Activated CD8-positive, alpha-beta memory T cell treated with anti-CD3 and anti-CD28 coated beads for 4 hours (primary cell): ENCODE measurements at places on chromosomes 2 and 18.

- DNase-seq = no peak
Measured at GRCh38 chr2:152376385-152376784, 41.4 kb downstream of the FMNL2 start.

- DNase-seq = no peak
Measured at GRCh38 chr18:52219102-52219501, 120.9 kb upstream of the DCC start.

- no peak for DNase-seq
Measured at GRCh38 chr2:23603156-23603555, 218.2 kb downstream of the KLHL29 start.

GRCh38 chr2:157837851-157838441, 38.2 kb downstream of the ACVR1 start:
- DNase-seq = no peak

DNA sequence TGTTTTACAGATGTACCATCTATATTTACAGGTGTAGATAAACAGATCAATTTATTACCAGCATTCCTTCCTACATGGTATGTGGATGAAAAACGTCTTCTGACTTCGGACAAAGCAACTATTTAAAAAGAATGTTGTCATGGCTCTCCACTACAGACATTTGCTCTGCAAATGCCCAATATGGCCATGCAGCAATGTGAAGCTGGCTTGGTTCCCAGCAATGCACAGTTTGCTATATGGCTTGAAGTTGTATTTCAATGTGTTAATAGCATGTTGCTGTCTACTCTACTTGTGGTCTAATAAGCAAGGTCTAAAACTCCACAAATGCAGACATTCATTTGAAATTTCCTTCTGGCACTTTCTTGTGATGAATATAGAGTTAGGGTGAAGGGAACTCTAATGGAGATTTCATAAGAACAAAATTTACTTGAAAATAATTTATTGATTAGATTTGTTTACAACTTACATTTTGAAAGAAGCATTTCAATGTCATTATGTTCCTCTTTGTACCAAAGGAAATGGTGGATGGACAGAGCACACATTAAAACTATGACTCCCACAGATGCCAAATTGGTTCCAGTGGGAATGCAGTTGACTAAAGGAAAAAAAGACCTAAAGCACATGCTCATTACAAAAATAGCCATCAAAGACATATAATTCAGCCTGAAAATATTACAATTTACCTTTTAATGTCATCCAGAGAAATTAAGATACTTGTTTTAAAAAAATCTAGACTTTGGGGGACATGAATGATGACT, 234.0 kb downstream of the DYM start:
- DNase-seq = no peak

DNA sequence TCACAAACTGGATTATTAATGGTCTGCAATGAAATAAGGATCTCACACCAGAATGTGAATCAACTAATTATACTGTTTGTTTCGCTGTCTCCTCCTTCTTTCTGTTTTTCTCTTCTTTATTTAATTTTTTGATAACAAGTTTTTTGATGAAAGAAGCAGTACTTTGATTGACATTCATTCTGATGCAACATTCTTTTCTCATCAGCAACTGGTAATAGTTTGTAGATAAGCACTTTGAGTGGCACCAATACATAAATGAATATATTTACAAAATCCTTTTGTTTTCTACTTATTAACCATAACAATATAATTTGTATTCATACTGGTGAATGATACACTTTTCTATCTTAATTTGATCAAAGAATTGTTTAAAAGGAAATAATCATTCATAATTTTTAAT, 115.3 kb upstream of the FAM117B start:
- no peak for DNase-seq

DNA sequence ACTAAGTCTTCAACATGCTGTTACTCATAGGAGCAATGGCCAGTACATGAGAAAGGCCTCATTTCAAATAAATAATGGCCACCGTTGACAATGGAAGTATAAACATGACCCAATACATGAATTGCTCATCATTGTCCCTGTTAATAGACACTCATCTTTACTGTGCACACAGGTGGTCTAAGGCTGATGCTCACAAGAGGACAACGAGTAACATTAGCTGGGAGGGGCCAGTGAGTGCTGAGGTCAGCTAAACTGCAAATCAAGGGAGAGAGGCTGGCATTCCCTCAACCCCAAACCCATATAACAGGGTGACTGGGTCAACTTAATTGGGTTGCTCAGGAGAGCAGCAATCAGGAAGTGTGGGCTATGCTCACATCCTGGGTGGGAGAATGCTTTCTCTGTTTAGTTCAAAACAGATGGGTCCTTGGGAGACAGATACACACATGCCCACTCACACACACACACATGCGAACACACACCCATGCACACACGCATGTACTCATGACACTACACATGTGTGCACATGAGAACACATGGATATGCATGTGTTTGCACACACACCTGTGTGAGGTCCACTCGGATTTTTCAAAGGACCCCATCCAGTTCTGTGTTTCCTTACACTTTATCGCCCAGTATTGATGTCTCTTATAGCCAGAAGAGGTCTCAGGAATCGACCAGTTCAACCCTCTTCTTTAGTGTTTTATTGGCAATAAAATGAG, 172.0 kb downstream of the INHBB start:
- no peak for DNase-seq

- no peak for DNase-seq
Measured at GRCh38 chr2:183081911-183082310, 3.4 kb downstream of the DUSP19 start.

GRCh38 chr2:238811759-238812158, 36.1 kb upstream of the TWIST2 start:
- no peak for DNase-seq

- DNase-seq = no peak
Measured at GRCh38 chr2:71072492-71072891, 4.0 kb downstream of the NAGK start.

DNA sequence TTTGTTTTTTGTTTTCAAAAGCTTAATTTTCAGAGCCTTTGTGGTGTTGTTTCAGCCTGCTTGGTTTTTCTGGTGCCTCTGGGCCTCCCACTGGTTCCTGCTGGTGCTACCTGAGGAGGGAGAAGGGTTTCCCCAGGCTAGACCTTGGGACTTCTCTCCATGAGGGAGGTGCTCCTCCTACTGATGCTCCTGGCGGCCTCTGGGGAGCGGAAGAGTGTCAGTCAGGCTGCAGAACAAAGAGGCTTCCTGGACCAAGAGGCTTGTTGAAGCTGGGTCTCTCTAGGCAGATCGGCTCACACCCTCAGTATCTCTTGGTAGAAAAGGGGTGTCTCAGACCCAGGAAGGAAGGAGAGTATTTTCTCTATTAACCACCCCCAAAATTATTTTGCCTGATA, 32.2 kb downstream of the RFX8 start:
- DNase-seq = no peak

DNA sequence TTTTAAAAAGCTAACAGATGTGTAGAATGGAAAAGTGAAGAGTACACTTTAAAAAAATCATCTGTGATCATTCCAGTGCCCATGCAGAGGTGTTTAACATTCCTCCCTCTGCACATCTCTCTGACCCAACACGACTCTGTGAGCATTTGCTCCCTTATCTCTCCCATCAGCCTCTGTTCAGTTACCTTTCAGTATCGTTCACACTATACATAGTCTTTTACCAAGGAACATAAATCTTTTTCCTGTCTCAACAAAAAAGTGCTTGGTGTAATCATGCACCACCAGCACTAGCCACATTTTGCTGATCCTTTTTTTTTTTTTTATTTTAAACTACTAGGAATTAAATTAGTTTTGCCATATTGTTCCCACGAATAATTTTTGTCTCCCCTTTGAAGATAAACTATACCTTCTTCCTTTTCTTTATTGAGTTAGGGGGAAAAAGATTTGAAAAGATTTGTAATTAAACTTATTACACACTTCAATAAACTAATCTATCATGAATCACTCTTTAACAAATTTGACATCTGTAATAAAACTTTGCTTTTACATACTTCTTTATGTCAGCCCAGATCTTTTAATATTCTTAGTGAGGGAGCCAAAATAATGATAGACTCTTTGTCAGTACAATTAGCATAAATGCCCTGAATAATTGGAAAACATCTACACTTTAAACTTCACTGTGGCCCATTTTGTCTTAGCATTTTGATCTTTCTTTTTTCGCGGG, 489.8 kb upstream of the FANCL start:
- no peak for DNase-seq

DNA sequence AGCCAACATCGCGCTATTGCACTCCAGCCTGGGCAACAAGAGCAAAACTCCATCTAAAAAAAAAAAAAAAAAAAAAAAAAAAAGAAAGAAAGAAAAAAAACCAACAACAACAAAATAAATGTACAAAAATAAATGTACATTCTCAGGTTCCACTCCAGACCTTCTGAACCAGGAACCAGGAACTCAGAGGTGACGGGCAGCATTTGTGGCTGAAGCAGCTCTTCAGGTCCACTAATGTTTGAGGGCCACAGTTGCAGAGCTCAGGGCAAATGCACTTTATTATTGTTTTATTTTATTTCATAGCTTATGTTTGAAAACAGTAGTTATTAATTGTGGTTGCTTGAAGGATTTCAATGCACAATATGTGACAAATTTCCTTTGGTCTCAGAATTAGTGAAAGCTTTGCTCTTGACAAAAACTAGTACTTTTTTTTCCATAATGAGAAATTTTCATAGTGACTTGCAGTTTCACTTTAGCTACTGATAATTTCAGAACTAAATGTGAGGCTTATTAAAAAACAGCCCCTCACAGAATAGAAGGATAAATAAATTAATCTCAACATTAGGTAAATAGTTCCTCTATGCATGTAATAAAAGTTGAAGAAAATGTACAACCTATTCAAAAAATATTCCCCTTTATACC, 378.4 kb upstream of the SPHKAP start:
- no peak for DNase-seq

GRCh38 chr2:85255813-85256594, 71.8 kb downstream of the TGOLN2 start:
- DNase-seq = no peak

DNA sequence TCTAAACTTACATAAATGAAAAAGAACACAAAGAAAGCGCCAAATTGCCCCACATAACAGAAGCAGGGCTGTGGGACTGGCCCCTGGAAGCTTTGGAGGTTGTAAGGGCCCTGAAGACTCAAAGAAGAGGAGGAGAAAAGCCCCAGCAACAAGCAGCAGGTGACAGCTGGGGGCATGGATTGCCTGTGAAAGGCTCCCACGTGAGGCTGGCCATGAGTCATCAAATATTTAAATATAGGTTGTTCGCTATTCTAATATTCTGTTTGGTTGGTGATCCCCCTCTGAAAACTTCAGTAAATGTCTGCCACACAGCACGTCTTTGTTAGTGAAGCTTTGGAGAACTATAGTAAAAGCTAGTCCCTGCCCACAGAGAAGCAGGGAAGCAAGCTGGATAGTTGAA, 132.4 kb downstream of the MREG start:
- DNase-seq = no peak

- no peak for DNase-seq
Measured at GRCh38 chr2:26494199-26494598, 16.3 kb upstream of the OTOF start.
